ENCODE measurements at places on chromosomes 4 and X. TPM values are rescaled to one million over a fixed set of nuclear protein-coding genes. Genes with fewer than 3 reads are reported as not detected.

ATP1B4 gene
- not detected for total RNA-seq

DNA sequence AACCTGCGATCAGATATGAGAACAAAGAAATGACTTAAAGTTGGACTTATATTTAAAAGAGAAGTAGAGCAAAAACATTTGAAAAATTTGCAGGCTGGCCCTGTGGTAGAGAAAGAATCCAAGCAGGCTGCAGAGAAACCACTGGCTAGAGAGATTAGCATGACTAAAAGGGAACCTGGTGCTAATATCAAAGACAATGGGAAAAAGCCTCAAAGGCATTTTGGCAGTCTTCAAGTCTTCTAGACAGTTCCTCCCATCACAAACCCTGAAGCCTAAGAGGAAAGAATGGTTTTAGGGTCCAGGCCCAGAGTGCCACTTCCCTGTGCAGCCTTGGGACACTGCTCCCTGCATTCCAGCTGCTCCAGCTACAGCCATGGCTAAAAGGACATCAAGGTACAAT, 33.4 kb downstream of the KCTD8 start:
- peak; percentile 54 for DNase-seq

DNA sequence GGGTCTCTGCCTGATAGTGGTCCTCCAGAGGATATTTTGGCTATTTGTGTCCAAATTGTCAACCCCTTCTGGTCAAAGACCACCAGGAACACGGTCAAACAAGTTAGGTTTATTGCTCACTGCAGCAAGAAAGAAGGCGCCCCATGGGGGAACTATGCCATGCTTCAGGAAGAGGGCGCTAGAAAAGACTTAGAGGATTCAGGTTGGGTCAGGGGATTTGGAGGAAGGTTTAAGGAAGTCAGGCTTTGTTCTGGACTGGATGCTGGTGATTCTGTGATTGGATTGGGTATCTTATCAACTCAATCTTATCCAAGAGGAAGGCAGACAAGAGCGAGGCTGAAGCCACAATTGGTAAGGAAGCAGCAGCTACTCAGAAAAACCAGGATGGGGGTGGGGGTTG, 14.3 kb upstream of the ELF4 start:
- no peak for DNase-seq

- DNase-seq, result no peak
Observed at GRCh38 chr4:10875144-10875799, 190.7 kb upstream of the CLNK start.

CXCL5 gene
- 0.61 TPM for total RNA-seq

GRCh38 chr4:73231518-73232487, 26.8 kb downstream of the ANKRD17 start:
- no peak for DNase-seq

LUZP4 gene
- total RNA-seq, result not detected

DNA sequence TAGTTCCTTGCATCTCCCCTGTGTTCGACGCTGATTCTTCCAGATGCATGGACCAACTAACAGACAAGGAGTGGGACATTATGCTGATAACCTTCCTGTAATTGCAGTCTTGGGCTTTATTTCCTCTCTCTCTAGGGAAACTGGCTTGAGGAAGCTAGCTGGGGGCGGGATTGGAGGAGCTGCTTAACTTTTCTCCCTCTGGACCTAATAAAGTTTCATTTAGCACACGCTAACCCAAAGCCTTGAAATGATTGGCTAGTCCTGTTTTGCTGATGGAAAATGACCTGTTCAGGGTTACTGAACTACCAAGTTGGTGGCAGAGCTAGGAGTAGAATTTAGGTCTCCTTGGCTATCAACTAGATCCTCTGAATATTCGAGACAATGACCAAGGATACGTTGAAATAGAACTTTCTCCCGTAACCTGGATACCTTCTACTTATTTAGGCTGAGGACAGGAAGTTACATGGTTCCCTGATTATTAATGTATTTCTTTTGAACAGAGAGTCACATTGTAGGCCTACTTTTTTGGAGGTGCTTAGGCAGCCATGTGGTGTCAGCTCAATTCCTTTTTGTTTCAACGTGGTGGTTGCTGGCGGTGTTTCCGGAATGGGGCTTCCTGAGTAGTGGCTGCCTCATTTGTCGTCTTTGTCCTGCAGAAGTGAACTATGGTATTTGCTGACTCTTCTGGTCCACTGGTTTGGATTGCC, 2.0 kb downstream of the PGK1 start:
- DNase-seq, result no peak
